ENCODE measurements at places on chromosomes 5 and 9.

DNA sequence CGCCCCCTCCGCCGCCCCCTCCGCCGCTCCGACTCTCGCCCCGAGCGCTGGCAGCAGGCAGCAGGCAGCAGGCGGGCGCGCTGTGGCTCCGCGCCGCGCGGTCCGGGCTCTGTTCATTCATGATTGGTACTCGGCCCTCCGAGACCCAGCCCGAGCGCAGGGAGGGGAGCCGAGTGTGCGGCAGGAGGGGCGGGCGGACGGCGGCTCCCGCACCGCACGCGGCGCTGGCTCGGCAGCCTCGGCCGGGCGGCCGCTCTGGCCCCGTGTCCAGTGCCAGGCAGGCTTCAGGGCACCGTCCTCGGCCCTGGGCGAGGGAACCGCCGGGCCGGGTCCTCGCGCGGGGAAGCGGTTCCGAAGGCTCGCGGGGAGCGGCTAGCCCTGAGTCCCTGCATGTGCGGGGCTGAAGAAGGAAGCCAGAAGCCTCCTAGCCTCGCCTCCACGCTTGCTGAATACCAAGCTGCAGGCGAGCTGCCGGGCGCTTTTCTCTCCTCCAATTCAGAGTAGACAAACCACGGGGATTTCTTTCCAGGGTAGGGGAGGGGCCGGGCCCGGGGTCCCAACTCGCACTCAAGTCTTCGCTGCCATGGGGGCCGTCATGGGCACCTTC lies at the start of gene KCNIP1:
TSS of gene KCNIP1 (plus strand) at position 31 of the 607 bp plus-strand sequence.
- DNase-seq = no peak

DNA sequence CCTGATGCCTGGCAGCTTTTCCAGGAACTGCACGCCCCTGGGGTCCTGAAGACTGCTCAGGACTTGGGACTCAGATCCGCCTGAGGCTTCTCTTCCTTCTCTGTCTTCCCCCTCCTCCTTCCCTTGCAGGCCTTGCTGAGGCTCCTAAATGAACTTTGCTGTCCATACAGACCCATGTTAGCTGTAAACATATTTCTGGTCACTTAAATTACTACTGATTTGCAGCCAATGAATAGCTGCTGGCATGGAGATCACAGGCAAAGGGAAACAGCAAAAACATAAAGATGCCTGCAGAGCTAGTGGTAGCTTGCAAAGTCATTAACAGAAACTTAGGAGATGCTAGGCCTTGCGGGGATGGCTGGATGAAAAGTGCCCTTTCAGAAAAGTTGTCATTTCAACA lies 261.9 kb downstream of the GADD45G start:
- DNase-seq = no peak

DNA sequence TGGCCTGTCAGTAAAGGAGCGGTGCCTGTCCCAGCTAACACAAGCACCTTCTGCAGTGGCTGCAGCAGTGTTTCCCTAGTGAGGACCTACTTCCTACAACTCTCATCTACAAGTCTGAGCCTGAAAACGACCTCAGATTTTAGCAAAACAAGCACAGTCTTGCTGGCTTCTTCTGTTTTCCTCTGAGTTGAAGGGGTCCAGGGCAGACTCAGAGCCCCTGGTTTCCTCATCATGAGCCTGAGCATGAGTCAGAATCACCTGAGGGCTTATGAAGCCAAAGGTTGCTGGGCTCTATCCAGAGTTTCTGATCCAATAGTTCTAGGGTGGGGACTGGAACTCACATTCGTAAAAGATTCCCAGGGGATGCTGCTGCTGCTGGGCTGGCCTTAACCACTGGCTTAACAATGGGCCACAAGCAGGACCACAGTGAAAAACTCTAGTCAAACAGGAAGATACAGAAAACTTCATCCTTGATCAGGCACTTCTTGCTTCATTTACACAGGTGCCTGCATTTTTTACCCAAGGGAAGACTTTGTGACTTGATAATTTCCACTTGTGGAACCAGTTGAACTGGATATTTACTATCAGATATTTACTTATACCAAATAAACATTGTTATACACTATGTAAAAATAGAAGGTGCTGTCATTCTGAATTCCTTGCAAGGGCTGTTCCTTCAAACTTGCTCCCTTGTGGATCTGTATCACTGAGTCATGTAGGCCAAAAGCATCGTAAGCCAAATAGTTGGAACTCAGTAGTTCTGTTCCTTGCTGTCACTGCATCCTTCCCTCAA lies 4.3 kb upstream of the ACER2 start:
- no peak for DNase-seq

DNA sequence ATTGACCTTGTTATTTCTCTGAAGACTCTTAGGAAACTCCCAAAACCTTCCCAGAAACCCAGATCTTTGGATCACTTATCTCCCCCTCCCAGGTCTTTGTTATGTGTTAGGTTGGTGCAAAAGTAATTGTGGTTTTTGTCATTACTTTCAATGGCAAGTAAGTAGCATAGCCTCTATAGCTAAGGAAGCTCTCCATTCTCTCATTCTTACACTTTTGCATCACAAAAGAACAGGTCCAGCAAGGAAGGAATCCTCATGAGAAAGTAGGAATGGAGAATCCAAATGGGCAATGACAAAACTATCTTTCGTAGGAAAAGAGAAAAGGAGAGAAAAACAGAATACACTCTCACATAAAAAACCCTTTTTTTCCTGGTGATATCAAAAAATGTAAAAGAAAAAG lies 81.3 kb upstream of the ELAVL2 start:
- no peak for DNase-seq

- DNase-seq = no peak
These were observed 367.2 kb downstream of the MLLT3 start for GRCh38 chr9:20255052-20255451.

DNA sequence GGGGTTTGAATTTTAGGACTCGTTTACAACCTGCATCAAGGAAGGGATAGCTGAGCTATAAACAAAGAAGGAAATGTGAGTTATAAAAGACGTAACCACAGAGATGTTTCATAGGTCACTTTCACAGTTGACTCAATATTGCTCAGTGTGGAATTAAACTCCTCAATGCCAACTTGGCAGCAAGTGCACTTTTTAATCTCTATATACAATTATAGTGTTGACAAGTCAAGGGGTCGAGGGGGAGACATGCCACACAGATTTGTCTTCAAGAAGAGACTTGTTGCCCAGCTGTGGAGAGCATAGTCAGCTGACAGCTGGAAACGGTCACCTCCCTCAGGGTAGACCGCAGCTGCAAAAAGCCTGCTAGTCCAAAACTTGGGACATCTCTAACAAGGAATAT lies 163.4 kb upstream of the DMAC1 start:
- DNase-seq = no peak

DNA sequence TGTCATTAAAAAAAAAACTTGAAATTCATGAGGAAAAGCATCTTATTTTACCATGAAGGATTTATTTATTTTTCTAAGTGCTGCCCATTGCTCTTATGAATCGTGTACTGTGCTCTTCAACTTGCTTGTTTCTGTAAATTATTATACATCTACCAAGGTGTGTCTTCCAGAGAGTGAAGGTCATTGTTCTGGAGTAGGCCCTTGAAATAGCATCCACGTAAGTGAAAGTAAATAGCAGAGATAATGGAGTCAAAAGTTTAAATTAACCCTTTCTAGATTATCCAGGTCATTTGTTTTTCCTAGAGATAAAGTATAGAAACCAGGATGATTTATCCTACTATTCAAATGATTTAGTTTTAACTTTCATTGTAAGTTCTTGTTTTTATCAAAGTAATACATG lies 473.1 kb downstream of the DIRAS2 start:
- DNase-seq = no peak

DNA sequence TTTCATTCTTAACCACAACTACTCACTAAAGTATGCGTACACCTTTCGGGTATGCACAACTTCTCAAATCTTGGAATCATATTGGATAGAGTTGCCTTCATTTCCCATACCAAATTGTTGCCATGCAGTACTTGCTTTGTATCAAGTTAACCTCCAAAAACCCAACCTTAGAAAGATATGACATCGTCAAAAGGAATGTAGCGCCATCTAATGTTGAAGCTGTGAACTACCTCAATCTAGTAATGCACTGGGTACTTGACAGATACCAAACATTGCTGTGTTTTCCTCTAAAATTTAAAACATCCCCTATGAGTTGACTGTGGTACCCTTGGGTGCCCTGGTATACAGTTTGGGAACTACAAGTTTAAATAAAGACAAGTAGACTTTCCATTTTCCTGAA lies 318.4 kb downstream of the ARL15 start:
- DNase-seq = no peak

DNA sequence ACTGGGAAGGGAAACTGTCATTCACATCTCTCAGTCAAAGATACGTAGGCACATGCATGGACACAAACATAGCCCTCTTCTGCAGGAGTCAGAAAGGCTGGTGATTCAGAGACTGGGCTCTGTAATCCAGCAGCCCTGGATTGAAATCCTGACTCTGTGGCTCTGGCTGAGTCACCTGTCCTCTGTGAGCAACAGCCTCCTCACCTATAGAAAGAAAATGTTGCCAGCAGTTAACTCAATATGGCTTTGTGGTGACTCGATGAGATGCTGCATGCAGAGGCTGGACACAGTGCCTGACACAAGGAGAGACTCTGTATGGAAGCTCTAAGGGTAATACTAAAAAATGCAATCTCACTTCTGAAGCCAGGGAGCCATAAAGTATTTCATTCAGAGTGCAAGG lies 23.9 kb upstream of the CDKN2AIPNL start:
- no peak for DNase-seq

DNA sequence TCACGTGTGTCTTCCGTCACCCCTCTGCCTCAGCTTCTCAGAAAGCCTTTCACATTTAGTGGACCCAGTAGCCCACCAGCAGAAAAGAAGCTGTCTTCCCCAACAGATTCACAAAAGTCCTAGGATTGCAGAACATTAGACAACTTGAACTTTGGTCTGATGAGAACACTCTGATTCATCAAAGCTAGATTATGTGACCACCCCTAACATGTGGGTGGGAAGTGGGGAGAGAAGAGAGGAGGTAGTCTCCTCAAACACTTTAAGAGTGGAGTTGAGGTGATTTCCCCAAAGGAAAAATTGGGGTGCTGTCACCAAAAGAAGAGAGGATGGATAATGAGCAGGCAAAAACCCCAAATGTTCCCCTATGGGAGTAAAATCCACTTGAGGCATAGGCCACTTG lies 41.4 kb upstream of the SMIM23 start:
- no peak for DNase-seq

DNA sequence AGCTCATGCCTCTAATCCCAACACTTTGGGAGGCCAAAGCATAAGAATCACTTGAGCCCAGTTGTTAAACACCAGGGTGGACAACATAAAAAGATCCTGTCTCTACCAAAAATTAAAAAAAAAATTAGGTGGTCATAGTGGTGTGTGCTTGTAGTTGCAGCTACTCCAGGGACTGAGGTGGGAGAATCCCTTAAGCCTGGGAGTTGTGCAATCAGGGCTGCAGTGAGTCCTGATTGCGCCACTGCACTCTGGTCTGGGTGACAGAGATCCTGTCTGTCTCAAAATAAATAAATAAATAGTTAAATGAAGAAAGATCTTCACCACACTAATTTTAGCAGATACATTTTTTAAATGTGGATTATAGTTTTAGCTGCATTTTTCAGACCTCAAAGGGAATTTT lies 433.2 kb downstream of the MAT2B start:
- no peak for DNase-seq

- DNase-seq = no peak
These were observed 131.7 kb downstream of the ADGRV1 start for GRCh38 chr5:90690307-90690706.

GRCh38 chr9:111828193-111828592 lies 33.5 kb upstream of the SHOC1 start:
- DNase-seq = no peak

GRCh38 chr9:32533336-32533735 lies 7.3 kb upstream of the RIGI start:
- no peak for DNase-seq

- DNase-seq = no peak
These were observed 320.4 kb upstream of the KLF4 start for GRCh38 chr9:107809871-107810460.

- DNase-seq = no peak
These were observed 194.8 kb upstream of the SLC30A5 start for GRCh38 chr5:68898951-68899471.

DNA sequence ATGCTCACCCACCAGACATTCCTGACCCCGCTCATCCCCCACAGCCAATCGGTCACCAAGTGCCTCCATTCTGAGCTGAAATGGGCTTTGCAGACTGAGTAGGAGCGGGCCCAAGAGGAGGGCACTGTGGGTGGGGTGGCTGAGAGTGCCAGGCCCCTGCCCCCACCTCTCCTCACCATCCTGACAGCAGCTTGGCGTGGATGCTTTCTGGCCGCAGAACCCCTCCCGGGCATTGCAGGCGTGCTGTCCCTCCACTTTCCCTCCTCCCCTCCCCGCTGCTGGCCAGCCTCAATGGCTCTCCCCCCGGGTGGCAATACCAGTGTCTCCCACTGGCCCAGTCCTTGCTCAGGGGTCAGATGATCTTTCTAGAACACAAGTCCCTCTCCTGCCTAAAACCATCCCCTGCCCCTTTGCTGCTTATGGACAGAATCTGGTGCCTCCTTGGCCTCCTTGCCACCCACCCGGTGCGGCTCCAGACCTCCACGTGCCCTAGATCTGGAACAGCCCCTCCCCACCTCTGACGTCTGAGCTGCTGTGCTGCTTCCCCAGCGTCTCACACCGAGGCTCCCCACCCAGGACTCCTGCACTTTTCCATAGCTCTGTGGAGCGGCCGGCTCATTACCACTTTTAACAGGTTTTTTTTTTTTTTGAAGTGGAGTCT lies 6.1 kb downstream of the FLT4 start:
- no peak for DNase-seq

All from C1 segment of cervical spinal cord (tissue), 14 donors.